ELF-1 (cell line): ENCODE measurements at places on chromosomes 5 and 9.

- DNase-seq: no peak
Measured at GRCh38 chr5:32230356-32231099, 56.4 kb upstream of the GOLPH3 start.

- no peak for DNase-seq
Measured at GRCh38 chr5:36403632-36404311, 102.1 kb upstream of the RANBP3L start.

DNA sequence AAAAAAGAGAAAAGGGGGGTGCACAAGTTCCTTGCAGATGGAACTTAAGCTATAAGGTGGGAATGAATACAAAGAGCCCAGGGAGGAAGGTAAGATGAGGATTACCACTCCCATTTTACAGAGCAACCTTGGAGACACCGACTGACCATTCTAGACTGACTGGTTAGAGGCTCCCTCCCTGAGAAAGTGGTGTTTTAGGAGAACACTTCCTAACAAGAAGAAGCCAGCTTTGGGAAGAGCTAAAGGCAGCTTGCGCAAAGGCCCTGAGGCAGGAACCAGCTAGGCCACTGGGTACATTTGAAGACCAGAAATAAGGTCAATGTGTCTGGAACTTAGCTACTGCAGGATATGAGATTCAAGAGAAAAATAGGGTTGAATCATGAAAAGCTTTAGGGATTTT lies 38.6 kb downstream of the SPARC start:
- peak; percentile 32 for DNase-seq

DNA sequence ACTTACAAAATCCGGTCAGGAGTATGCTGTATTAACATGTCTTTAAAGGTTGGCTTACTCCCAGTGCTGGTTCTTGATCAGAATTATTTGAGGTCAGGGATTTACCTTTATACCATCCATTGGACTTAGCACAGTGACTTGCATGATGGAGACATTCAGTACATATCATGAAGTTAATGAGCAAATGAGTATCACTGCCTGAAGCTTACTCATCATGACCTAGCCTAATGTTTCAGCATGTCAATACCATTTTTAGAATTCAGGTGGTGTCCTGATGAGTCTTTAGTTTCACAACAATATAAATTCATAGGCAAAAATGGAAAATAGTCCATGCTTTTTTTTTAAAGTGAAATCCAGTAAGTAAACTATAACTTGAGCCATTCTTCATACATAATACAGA lies 226.0 kb upstream of the C9orf72 start:
- DNase-seq: no peak

DNA sequence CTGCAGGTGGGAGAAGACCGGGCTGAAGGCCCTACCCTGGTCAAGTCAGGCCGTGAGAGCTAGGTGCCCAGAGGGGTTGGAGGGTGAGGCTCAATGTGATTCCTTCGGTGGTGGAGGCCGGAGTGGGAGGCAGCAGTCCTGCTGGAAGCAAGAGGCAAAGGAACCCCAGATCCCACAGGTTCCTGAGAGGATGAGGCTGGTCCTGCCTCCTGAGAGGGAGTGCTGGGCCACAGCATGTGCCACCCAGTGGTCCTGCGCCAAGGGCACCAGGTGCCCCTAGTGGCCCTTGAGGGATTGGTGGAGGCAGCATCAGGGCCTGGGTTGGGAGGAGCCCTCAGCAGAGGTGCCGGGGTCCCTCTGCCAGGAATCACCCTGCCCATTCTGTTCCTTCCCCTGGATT lies 59.1 kb downstream of the BARX1 start:
- no peak for DNase-seq

DNA sequence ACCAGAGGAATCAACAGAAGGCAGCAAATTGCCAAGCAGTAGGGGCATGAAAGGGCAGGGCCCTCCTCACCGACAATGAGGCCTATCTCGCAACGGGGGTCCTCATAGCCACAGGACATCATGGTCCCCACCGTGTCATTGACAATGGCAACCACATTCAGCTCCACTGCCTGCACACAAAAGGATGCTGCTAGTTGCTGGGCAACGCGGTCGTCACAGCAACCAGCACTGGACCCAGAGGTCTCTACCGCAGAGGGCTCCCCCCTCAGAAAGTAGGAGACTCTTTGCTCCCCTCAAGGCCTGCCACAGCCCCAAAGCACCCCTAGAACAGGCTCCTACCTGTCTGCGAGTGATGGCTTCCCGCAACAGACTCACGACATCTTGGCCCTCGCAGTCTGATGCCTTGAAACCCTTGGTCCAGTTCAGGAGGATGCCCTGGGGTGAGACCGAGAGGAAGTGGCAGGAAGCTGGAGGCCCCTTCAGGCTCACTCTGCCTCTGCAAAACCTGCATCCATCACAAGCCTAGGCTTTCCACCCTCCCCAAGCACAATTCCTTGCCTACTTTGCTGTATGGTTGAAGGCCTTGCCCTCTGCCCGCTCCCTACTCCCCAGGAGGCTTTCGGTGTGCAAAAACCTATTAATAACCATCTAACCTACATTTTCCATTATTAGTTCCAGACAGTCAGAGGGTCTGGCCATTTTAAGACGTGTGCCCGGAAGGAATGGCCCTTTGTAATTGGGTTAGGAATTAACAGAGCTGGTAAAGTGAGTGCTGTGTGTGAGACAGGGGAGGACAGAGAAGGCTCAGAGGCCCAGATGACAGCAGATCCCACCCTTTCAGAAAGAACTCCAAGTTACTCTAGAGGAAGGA lies 15.2 kb downstream of the HK3 start:
- DNase-seq: no peak

DNA sequence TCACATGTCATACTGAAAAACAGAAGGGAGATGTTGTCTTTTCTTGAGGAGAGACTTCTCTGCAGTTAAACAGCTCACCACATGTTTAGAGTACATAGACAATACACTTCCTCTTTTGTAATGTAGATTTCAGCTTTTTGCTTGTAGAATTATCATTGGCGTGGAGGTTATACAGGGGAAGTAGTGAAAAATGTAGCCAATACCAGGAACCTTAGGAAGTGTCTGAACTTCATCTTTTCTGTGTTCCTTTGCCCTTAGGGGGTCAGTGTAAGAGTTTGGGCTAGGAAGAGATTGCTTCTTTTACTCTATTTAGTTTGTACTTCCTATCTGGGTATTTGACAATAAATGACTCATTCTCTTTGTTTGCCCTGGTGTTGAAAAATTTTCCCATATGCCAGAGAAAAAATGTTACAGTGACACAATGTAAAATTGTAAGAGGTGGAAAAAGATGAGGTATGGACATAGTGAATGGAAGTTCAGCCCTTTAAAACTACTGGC lies 21.0 kb upstream of the CDKN2B start:
- DNase-seq: no peak

GRCh38 chr9:111839987-111840386 lies 45.2 kb upstream of the SHOC1 start:
- DNase-seq: no peak

GRCh38 chr5:1545805-1546355 lies 22.1 kb upstream of the LPCAT1 start:
- no peak for DNase-seq

- DNase-seq: no peak
Measured at GRCh38 chr5:90901261-90901660, 342.7 kb downstream of the ADGRV1 start.

GRCh38 chr5:89449392-89450148 lies 566.6 kb upstream of the MEF2C start:
- DNase-seq: no peak

DNA sequence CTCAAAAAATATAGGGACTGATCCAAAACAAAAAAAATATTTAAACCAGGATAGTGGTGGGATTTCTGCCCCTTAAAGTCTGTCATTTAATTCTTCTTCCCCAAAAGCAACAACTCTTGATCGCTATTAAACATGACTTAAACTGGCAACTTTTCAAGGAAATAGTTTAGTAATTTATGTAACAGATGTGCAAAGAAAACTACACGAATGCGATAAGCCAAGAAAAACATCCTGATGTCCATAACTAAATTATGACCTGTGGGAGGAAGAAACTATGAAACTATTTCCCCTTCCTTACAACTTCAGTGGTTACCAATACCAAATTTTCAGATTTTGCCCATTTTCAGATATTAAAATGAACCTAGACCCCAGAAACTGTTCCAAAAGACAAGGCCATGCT lies 31.5 kb downstream of the CLINT1 start:
- no peak for DNase-seq

DNA sequence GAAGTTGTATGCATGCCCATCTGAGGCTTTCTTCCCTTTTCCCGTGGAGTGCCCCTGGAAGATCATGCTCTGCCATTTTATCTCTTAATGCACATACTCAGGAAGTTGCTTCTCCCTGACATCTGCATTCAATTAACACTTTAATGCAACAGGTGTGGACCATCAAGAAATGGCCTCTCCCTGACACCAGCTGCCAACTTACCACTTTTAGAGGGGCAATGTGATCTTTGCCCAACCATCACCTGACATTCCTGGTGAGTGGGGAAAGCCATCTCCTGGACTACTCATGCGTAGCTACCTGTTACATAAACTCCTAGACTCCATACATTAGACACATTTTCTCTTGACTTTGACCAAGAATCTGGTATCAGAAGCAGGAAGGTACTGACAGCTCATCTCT lies 1450.4 kb upstream of the CDH9 start:
- no peak for DNase-seq

GRCh38 chr5:93274291-93274690 lies 306.7 kb downstream of the NR2F1-AS1 start:
- no peak for DNase-seq

GRCh38 chr9:444528-444927 lies 229.9 kb downstream of the DOCK8 start:
- DNase-seq: peak; percentile 63

DNA sequence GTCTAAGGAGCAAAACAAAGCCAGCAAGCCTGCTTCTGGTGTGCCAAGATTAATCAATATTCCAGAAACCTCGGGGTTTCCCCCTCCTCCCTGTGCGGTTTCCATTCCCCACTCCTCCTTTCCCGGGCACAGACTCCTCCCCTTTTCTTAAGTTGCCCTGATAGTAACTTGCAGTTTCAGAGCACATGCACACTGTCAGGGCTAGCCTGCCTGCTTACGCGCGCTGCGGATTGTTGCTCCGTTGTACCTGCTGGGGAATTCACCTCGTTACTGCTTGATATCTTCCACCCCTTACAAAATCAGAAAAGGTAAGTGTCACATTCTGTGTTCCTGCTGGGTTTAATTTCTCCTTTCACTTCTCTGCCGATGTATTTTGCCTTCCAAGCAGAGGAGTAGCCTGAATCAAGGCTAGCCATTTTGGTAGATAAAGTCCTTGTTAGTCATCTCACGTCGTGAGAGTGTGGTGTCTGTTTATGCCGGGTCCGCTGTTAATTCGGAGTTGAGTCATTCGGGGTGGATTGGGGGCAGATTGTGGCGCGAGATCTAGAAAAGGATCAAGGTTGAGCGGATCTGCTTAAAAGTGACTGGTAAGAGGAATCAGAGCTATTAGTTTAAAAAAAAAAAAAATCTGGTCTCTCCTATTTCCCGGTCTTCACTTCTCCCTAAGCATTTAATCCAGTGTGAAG lies at the start of gene SLC1A3:
TSS of gene SLC1A3 (plus strand) at position 179 of the 686 bp plus-strand sequence. CDS start 1,818 bp downstream, outside the sequence.
- peak; percentile 86 for DNase-seq

GRCh38 chr5:87120518-87121303 lies 147.0 kb upstream of the RASA1 start:
- DNase-seq: no peak

DNA sequence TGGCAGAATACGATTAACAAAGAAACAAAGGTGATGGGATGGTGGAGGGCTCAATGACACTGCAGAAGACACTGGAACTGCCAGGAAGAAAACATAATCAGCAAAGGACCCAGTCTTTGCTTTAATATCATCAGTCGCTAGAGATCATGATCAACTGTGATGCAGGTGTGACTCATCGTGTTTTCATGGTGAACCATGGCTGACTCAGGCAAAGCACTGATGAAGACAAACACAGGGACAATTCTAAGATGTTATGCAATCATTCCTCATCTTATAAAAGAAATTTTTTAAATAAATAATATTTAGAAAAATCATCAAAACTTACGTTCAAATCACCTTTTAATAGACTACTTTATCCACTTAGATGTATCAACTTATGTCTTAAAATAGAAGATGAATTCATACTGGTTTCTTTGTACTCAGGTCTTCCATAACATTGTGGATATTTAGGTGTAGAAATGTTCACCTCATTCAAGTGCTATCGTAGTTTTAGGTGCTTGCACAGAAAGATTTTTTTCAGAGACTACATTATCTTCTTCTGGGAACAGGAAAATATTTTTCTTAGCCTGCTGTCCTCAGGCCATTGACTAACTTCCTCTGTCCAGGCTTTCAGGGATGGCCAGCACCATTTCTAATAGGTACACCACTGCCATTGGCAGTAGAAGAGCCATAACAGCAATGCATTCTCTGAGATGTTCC lies 673.4 kb upstream of the MEF2C start:
- no peak for DNase-seq

- DNase-seq: no peak
Measured at GRCh38 chr5:95581576-95581975, 26.7 kb downstream of the ARSK start.

DNA sequence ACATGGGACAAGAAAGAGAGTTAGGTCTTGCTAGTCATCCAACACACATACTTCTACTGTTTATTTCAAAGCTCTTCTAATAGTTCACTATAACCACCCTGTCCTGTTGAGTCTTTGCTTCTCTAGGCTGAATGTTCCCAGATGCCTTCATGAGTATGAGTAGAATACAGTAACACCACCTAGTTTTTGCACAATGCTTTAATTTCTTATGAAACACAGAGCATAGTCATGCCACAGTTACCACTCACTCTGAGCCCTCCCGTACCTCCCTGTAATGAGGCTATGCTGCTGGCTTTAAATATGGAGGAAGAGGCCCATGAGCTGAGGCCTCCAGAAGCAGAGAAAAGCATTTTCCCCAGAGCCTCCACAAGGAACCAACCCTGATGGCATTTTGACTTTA lies 75.0 kb upstream of the SLC1A3 start:
- no peak for DNase-seq

DNA sequence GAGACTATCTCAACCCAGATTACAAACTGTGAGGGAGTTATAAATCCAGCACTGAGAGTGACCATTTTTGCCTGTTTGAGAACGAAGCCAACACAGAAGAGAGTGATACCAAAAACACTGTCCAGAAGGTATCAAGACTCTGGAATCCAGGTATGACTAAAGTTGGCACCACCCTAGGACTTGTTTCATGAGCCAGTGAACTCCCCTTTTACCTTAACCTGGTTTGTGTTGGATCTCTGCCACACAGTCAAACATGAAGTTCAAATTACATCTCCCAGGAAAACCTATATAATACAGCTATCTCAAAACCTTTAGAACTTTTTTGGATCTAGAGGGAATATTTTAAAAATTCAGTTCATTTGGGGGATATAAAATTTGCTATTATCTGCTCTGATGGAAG lies 11.4 kb downstream of the ZBTB5 start:
- no peak for DNase-seq

DNA sequence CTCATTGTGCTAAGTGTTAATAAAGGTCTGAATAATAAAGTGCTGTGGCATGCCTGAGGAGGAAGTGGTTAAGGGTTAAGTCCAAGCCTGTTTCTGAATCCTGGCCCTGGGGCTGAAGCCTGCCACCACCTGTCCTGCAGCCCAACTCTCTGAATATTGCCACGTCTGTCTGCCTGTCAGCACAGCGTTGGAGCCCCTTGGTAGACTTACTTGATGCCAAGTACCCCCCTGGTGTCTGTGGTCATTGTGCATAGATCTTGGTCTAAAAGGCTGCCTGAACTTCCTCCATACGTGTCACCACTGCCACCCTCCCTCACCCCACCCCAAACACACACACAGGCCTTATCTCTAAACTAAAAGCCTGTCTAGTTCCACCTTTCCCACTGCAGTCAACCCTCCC lies 35.4 kb upstream of the SLC2A8 start:
- no peak for DNase-seq
